ENCODE measurements at places on chromosomes 16 and 17. TPM values are rescaled to one million over a fixed set of nuclear protein-coding genes. Genes with fewer than 3 reads are reported as not detected.

The ALOX15 gene
- 0.22 TPM for polyA plus RNA-seq

The GLP2R gene
- 0.18 TPM for polyA plus RNA-seq

The KRTAP17-1 gene
- polyA plus RNA-seq, result not detected

The SDR42E2 gene
- polyA plus RNA-seq, result not detected

The DOC2B gene
- 14.5 TPM for polyA plus RNA-seq

The MAP2K6 gene
- polyA plus RNA-seq, result 2.6 TPM

The DNAAF8 gene
- polyA plus RNA-seq, result 0.39 TPM

The ZNF629 gene
- 4.9 TPM for polyA plus RNA-seq

The SCARF1 gene
- 2.8 TPM for polyA plus RNA-seq

The TUBG1 gene
- polyA plus RNA-seq, result 49.9 TPM

The MPP3 gene
- polyA plus RNA-seq, result 9.6 TPM

The NPIPA5 gene
- 25.8 TPM for polyA plus RNA-seq

Data from esophagus (tissue), 2 donors.